Kasumi-1 (cell line): ENCODE measurements at places on chromosomes 16 and 17.

GRCh38 chr17:29710891-29711418 is 88.2 kb upstream of the CORO6 start:
- DNase-seq, result no peak

GRCh38 chr16:1771188-1771863 is at the start of gene NME3:
NME3 (minus strand) TSS chr16:1771543; CDS start chr16:1771534, 9 bp downstream.
- peak; percentile 5 for DNase-seq

DNA sequence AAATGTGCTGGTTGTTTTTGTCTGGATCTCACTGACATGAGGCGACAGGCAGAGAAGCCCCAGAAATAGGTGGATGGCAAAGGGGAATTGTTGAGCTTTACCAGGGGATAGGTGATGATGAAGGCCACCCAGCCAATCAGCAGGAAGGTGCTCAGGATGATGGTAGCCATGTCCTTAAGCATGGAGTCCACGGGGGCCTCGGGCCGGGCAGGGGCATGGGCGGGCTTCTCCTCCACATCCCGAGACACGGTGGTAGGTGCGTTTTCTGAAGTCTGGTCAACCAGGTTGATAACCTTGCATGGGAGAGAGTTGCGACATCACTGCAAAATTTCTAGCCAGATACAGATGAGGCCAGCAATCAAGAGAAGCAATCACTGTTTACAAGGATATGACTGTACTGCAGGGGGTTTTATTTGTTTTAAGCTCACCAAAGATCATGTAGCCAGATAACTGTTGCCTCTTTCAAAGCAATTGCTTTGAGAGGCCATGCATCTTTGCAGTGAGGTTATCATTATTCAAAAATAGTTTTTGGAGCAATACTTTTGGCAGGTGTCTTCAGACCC is 37.3 kb upstream of the ICAM2 start:
- DNase-seq, result no peak

DNA sequence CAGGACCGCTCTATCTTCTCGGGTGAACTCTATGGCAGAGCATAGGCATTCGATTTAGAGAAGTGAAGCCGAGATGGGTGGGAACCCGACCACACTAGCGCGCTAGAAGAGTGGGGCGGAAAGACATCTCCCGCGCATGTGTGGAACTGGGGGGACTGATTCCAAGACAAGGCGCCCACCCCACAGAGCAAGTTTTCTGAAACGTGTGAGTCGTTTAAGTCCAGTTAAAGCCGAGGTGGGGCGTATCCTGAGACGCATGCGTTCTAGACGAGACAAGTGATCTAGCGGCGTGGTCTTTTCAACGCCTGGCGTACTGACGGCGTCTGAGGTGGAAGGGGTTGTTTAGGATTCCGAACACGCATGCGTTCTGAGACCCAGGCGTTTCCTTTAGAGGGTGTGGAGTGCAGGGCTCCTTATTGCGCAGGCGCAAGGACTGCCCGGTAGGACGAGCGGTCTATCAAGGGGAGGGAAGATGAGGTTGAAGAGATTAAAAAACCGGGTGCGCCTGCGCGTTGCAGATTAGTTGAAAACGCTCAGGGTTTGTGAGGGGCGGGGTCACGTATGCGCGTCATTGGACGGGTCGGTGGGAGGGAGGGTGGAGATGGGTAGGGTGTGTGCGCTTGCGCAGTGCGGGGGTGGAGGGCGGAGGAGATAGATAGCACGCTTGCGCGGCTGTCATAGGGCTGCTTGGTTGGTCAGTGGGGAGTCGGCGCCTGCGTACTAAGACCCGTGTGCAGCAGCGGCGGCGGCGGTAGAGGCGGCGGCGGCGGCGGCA is at the start of gene EIF5A:
TSS of gene EIF5A (plus strand) at position 718 of the 775 bp plus-strand sequence. CDS start 2,008 bp downstream, outside the sequence.
- DNase-seq, result peak; percentile 93

GRCh38 chr16:19147126-19147525 is 20.9 kb upstream of the SYT17 start:
- no peak for DNase-seq

GRCh38 chr17:4045487-4045886 is 81.2 kb upstream of the ATP2A3 start:
- no peak for DNase-seq

DNA sequence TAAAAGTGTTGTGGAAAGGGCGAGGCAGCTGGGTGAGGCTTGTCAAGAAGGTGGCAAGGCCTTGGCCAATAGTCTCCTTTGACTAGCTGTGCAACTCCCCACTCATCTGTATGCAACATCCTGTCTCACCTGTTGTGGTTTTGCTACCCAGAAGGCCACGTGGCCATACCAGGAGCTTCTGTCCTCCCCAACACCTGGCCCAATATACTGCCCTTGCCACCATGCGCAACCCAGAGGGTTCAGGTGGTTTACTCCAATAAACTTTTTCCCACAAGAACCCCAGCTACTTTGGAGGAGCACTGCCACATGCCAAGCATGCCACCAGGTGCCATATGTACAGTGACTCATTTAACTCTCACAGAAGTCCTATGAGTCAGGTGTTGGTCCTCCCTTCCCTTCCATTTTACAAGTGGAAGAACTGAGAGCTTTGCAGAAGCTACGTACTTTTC is 10.2 kb downstream of the MYO19 start:
- no peak for DNase-seq

- no peak for DNase-seq
These were observed 914.9 kb downstream of the KCNJ2 start for GRCh38 chr17:71084219-71084618.

DNA sequence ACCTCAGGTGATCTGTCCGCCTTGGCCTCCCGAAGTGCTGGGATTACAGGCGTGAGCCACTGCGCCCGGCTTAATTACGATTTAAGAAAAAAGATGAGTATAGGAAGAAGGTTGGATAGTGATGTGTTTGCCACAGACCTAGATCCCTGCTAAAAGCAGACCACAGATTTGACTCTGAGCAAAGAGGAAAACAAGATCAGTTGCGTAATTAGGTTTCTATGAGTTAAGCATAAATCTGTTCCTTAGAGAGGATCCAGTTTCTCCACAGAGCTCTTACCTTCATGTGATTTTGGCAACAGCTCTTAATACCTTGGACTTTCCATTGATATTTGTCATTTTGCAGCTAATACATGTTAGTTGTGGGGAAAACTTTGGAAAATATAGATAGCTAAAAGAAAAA is 31.1 kb downstream of the CDH1 start:
- no peak for DNase-seq

DNA sequence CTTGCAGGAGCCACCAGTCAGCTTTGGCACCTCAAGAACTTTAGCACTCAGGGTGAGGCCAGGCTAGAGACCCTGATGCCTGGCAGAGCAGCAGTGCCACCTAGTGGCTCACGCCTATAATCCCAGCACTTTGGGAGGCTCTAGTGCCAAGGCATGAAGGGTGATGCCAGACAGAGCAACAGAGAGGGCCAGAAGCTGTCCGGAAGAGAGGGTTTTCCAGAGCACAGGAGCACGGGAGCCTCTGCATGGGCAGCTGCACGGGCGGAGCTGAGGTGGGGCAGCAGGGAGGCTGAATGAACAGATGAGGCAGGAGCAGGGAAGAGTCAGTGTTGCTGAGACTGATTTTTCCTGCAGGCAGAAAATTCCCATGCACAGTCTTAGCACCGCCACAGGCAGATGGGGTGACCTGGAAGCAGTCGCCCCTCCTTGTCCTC is 38.9 kb downstream of the MYH3 start:
- DNase-seq, result peak; percentile 63
